Peyer's patch (tissue), 4 donors: ENCODE measurements at places on chromosomes 5 and 9. TPM values are rescaled to one million over a fixed set of nuclear protein-coding genes. Genes with fewer than 3 reads are reported as not detected.

DNA sequence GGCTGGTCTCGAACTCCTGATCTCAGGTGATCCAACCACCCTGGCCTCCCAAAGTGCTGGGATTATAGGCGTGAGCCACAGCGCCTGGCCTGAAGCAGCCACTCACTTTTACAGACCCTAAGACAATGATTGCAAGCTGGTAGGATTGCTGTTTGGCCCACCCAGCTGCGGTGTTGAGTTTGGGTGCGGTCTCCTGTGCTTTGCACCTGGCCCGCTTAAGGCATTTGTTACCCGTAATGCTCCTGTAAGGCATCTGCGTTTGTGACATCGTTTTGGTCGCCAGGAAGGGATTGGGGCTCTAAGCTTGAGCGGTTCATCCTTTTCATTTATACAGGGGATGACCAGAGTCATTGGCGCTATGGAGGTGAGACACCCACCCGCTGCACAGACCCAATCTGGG is 1.5 kb downstream of the CA9 start:
- no peaks in the 10 kb centered on the region for H3K36me3 ChIP-seq
- DNase-seq, result no peak

GRCh38 chr5:28132151-28132550 is 1093.8 kb upstream of the CDH9 start:
- no peak for DNase-seq
- no peaks in the 10 kb centered on the region for H3K27me3 ChIP-seq
- no peaks in the 10 kb centered on the region for H3K4me1 ChIP-seq
- no peak overlapping the region for H3K27ac ChIP-seq

DNA sequence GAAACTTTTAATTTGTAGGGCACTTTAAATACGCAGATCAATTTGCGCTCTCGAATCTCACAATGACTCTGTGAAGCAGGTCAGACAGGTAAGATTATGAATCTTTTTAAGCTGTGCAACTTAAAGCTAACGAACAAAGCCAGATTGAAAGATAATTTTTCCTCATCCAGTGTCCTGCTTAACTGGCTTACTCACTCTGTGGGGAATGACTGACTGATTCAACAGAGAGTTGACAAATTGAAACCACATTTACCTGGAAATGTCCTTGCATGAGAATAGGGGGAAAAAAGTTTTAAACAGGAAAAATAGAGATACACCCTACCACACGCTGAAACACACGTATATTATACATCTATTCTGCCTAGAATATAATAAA is 187.9 kb downstream of the MAN2A1 start:
- H3K27ac ChIP-seq, result no peak overlapping the region
- no peak overlapping the region for H3K4me3 ChIP-seq
- H3K36me3 ChIP-seq, result no peaks in the 10 kb centered on the region
- no peak for DNase-seq
- H3K27me3 ChIP-seq, result no peaks in the 10 kb centered on the region

DNA sequence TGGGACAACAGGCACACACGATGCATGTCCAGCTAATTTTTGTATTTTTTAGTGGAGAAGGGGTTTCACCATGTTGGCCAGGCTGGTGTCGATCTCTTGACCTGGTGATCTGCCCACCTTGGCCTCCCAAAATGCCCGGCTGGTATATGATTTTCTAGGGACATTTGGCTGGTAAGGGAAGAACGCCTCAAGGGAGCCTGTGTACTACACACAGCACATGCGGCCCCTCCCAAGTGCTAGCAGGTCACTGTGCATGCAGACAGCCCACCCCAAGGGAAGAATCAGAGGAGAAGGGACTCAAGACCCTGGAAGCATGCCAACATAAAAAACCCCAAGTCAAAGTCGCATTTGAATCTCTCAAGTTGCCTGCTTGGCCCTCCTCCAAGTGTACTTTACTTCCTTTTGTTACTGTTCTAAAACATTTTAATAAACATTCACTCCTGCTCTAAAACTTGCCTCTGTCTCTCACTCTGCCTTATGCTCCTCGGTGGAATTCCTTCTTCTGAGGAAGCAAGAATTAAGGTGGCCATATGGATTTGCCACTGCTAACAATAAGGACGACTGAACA is 24.3 kb upstream of the OTULINL start:
- no peaks in the 10 kb centered on the region for H3K36me3 ChIP-seq
- H3K4me1 ChIP-seq, result no peaks in the 10 kb centered on the region
- peak overlapping the region; percentile 63 for H3K27ac ChIP-seq
- no peaks in the 10 kb centered on the region for H3K27me3 ChIP-seq
- no peak overlapping the region for H3K4me3 ChIP-seq

The EMB gene
- total RNA-seq, result 34.7 TPM

GRCh38 chr5:173178369-173178910 is 34.1 kb downstream of the BNIP1 start:
- H3K4me1 ChIP-seq, result no peaks in the 10 kb centered on the region
- no peak overlapping the region for H3K4me3 ChIP-seq
- no peak overlapping the region for H3K27ac ChIP-seq
- no peak for DNase-seq
- no peaks in the 10 kb centered on the region for H3K27me3 ChIP-seq

- H3K27ac ChIP-seq, result no peak overlapping the region
- DNase-seq, result no peak
These were observed 56.9 kb downstream of the GPR107 start for GRCh38 chr9:130110596-130111021.

GRCh38 chr9:13758936-13759335 is 479.4 kb upstream of the MPDZ start:
- no peak overlapping the region for H3K27ac ChIP-seq
- H3K36me3 ChIP-seq, result no peaks in the 10 kb centered on the region
- no peak overlapping the region for H3K4me3 ChIP-seq
- no peaks in the 10 kb centered on the region for H3K27me3 ChIP-seq
- no peaks in the 10 kb centered on the region for H3K4me1 ChIP-seq

GRCh38 chr5:137252512-137252911 is 246.6 kb downstream of the SPOCK1 start:
- no peak for DNase-seq
- no peak overlapping the region for H3K4me3 ChIP-seq
- H3K27ac ChIP-seq, result no peak overlapping the region
- no peaks in the 10 kb centered on the region for H3K36me3 ChIP-seq

The TGFBI gene
- total RNA-seq, result 27.3 TPM

DNA sequence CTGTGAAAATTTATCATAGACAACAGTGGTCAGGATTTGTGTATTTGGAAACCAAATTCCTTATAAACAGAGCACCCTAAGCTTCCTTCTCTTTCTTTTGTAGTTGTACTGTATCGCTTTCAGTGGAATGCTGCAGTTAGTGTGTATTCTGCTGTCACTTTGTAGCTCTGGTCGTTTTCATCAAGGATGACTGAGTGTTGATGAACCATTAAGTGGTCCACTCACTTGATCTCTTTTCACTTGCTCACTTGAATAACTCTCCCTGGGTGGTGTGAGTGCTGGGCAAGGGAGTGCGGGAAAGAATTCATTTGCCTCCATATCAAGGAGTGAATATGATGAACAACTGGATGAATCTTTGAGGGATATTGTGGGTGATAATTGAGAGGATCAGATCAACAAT is 1225.7 kb upstream of the WWC1 start:
- no peaks in the 10 kb centered on the region for H3K4me1 ChIP-seq
- no peaks in the 10 kb centered on the region for H3K36me3 ChIP-seq
- no peaks in the 10 kb centered on the region for H3K27me3 ChIP-seq
- no peak for DNase-seq
- no peak overlapping the region for H3K4me3 ChIP-seq
- no peak overlapping the region for H3K27ac ChIP-seq

The HAPLN1 gene
- 0.70 TPM for total RNA-seq

- no peak for DNase-seq
- no peaks in the 10 kb centered on the region for H3K27me3 ChIP-seq
- H3K4me3 ChIP-seq, result no peak overlapping the region
- no peaks in the 10 kb centered on the region for H3K4me1 ChIP-seq
- H3K27ac ChIP-seq, result no peak overlapping the region
- H3K36me3 ChIP-seq, result no peaks in the 10 kb centered on the region
These were observed 14.6 kb downstream of the MRPS27 start for GRCh38 chr5:72305194-72306142.

- no peak overlapping the region for H3K27ac ChIP-seq
- no peak overlapping the region for H3K4me3 ChIP-seq
- no peaks in the 10 kb centered on the region for H3K36me3 ChIP-seq
- DNase-seq, result peak; percentile 23
These were observed 70.2 kb upstream of the COL5A1 start for GRCh38 chr9:134571326-134571931.

DNA sequence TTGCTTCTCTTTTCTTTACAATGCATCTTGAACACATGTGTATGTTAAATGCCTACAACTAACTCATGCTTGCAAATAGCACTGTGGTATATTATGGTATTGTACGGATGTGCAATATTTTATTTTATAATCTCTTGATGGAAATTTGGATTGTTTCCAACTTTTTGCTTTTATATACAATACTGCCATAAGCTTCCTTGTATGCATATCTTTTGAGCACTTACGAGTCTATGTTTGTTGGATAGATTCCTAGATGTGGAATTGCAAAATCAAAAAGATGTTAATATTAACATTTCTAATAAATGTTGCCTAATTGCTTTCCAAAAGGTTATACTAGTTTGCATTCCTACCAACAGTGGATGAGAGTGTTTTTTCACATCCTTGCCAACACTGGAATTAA is 3.4 kb upstream of the GALNT12 start:
- no peak for DNase-seq
- H3K36me3 ChIP-seq, result no peaks in the 10 kb centered on the region
- H3K4me1 ChIP-seq, result no peaks in the 10 kb centered on the region
- H3K27me3 ChIP-seq, result no peaks in the 10 kb centered on the region

DNA sequence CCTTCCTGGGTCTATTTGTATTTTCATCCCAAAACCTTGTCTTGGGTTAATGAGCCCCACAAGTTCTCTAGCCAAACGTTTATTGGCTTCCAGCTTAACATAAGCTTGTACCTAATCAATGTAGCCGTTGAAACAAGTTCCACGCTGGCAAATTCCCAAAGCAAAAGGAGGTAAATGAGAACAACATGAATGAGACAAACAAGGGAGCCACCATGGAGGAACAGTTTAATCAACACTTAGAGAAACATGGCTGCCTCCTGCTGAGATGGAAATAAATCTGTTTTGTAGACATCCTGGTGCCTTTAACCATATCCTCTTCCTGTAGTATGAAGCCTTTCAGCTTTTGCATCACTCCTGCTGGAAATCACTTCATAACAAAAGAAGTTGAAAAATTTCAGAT is 166.6 kb upstream of the NFIB start:
- H3K4me1 ChIP-seq, result no peaks in the 10 kb centered on the region
- no peaks in the 10 kb centered on the region for H3K27me3 ChIP-seq
- DNase-seq, result no peak
- no peak overlapping the region for H3K27ac ChIP-seq

DNA sequence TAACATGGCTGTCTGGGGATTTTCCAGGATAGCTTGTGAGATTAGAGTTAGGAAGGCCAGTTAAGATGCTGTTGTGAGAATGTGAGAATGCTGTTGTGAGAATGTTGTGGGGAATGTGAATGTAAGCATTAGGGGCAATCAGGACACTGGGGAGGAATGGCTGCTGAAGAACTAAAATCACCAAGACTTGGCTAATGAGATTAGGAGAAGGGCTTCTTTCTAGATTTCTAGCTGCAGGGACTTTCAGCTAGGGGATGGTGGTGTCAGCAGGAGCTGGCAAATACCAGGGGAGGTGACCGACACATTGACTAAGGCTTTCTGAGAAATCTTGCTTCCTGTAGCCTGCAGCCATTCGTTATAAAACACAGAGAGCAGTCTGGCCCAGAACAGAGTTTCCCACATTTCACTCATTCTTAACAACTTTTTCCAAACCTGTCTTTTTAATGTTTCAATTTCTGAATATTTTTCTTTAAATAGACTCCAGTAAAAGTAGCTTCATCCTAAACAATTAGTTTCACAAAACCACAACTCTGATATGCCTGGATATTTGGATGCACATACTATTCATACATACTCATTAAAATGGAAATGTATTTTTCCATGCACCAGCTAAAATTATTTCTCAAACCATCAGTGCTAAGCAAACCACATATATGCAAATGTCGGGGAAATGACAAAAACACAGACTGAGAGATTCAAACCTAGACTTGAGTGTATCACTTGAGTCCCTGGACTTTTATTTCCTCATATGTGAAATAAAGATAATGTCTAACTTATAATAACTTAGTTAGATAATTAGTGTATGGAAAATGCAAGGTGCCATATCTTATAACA is 89.3 kb upstream of the TNC start:
- H3K27ac ChIP-seq, result no peak overlapping the region
- no peak overlapping the region for H3K4me3 ChIP-seq
- H3K36me3 ChIP-seq, result no peaks in the 10 kb centered on the region
- DNase-seq, result no peak
- no peaks in the 10 kb centered on the region for H3K4me1 ChIP-seq
- no peaks in the 10 kb centered on the region for H3K27me3 ChIP-seq

The MYOT gene
- 5.7 TPM for total RNA-seq

The PCDHA11 gene
- total RNA-seq, result 0.28 TPM

DNA sequence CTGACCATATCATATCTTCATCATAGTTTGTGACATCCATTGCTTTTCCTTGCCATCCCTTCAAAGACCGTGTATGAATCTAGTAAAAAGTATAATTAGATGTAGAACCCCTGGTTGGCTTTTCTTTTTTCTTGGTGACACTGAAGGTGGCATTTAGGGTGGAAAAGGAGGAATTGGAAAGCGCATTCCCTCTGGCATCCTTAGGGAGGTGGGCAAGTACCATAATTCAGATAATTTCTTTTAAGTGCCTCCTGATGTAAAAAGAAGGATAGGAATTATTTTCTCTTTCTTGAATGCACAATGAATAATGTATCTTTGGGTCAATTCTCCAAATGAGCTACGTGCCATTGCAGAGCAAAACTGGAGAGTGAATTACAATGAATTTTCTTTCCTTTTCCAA is 73.2 kb upstream of the SMARCA2 start:
- no peaks in the 10 kb centered on the region for H3K27me3 ChIP-seq
- H3K4me1 ChIP-seq, result no peaks in the 10 kb centered on the region
- H3K36me3 ChIP-seq, result no peaks in the 10 kb centered on the region
- no peak for DNase-seq

The SHOC1 gene
- not detected for total RNA-seq

- no peak overlapping the region for H3K4me3 ChIP-seq
- H3K4me1 ChIP-seq, result no peaks in the 10 kb centered on the region
- no peak for DNase-seq
- no peak overlapping the region for H3K27ac ChIP-seq
- H3K27me3 ChIP-seq, result no peaks in the 10 kb centered on the region
- H3K36me3 ChIP-seq, result no peaks in the 10 kb centered on the region
These were observed 30.0 kb downstream of the MARCHF11 start for GRCh38 chr5:16149621-16150020.

GRCh38 chr5:89996890-89997289 is 412.7 kb downstream of the CETN3 start:
- H3K27me3 ChIP-seq, result no peaks in the 10 kb centered on the region
- no peaks in the 10 kb centered on the region for H3K4me1 ChIP-seq
- H3K27ac ChIP-seq, result no peak overlapping the region
